HEK293T (cell line): ENCODE measurements at places on chromosomes 1 and 21.

- DNase-seq = no peak
Observed at GRCh38 chr1:198255784-198256183, 99.0 kb downstream of the NEK7 start.

- DNase-seq = no peak
Observed at GRCh38 chr1:30272277-30273020, 450.9 kb downstream of the MATN1 start.

DNA sequence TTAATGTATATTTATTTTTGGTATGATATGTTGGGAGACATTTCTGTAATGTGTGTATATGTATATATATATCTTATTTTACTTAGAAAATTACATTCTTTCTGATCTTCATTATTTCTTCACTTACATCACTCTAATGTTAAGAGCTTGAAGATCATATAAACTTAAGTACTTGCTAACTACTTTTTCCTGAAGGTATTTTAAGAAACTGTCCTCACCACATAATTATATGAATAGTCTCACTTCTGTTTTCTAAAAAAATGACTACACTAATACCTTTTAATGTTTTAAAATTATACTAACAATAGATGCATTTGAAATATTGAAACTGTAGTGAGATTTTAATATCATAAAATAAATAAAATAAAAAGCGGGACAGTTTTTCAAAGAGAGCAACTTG, 377.1 kb downstream of the LRRIQ3 start:
- DNase-seq = no peak

- no peak for DNase-seq
Observed at GRCh38 chr1:111852261-111852721, 96.6 kb downstream of the DDX20 start.

DNA sequence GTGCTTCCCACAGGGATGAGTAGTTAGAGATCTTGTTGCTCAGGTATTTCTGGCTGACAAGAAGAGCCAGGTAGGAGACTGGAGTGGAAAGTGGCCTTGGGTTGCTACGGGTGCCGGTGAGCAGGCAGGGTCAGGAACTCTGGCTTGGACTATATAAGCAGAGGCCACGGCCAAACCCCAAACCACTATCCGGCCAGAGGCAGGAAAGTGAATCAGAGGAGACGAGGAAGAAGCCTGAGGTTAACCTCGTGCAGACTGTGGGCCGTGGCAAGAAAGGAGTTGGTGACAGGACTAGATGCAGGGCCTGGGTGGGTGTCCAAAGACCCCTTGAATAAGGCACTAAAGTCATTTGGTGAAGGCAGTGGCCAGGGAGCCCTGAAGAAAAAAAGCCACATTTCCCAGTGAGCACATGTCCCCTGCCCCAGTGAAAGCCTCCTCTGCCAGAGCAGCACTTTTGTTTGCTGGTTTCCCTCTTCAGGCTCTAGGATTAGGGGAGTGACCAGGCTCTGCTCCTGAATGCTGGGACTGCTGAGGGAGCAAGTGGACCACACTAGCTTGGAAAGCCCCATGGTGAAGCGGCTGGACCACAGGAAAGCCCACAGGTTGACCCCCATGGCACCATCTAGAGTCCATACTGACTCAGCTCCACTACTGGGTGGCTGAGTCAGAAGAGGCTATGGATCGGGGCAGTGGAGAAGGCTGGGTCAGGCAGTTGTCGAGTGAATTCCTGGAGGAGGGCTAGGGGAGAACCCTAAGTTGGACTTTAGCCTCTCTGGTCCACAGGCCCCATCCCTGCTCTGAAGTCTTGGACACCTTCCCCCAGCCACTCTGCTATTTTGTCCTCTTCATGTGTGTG, 23.4 kb downstream of the CSF1 start:
- no peak for DNase-seq

GRCh38 chr21:37927711-37928110, 11.5 kb upstream of the KCNJ6 start:
- no peak for DNase-seq

DNA sequence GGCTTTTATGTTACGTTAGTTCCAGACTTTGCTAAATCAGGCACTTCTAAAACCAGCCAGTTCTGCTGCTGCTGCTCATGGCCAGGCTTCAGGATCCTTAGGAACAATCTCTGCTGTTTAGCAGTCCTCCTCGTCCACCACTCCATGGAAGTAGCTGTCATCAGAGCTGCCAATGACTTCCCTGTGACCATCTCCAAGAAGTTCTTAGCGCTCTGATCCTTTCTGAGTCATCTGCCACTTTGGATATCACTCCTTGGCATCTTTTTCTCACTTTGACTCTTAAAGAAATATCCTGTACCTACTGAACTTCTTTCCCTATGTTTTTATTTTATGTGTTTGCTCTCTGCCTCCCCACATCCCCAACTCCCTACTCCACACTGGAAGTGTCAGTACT, 14.7 kb upstream of the IRF2BP2 start:
- no peak for DNase-seq

GRCh38 chr21:45381865-45382696, 22.9 kb upstream of the COL18A1 start:
- DNase-seq = no peak

- DNase-seq = no peak
Observed at GRCh38 chr1:73452522-73452921, 745.5 kb downstream of the LRRIQ3 start.

DNA sequence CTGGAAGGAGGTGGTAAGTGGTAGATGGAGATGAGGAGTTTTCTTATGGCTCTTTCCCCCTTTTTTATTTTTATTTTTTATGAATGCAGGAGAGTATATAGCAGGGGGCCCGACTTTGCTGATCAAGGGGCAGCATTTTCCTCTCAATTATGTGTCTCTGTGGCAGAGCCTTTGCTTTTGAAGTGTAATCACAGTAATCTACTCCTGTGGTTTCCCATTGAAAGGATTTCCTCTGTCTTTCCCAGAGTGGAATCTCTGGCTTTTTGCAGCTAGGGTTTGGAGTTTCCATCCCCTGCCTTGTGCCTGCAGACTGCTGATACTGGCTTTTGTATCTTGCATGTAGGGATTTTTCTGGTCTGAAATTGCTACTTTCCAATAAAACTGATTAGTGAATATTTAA, 29.1 kb downstream of the ARID1A start:
- DNase-seq = no peak

DNA sequence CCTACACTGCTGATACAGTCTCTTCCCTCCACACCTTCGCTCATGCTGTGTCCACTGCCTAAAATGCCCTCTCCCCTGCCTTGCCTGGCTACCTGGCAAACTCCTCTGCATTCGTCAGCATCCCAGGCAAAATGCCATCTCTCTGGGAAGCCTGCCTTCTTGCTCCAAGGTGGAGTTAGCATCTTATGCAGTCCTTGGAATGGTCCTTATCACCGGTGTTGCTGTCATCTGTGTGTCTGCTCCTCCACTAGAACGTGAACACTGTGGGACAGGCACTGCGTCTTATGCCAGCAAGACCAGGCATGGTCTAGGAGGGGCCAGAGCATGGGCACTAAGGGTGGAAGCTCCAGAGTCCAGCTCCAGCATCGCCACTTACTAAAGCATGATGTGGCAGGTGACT, 211.8 kb downstream of the MATN1 start:
- DNase-seq = no peak

- peak; percentile 44 for DNase-seq
Observed at GRCh38 chr1:157496121-157496526, 56.2 kb downstream of the FCRL5 start.

DNA sequence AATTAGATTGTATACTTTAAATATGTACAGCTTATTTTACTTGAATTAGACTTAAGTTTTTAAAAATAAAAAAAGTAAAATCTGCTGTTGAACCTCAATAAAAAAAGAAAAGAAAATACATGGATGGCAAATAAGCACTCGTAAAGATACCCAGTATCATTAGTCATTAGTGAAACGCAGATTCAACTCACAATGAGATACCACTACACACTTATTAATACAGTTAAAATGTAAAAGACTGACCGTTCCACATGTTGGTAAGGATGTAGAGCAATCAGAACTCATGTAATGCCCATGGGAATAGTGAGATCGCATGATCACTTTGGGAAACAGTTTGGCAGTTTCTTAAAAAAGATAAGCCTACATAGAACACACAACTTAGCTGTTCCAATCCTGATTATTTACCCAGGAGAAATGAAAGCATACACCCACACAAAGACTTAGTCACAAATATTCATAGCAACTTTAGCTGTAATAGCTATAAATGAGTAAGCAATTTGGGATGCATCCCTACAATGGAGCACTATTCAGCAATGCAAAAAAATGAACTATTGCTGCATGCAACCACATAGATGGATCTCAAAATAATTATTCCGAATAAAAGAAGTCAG, 7.3 kb downstream of the SH2D1B start:
- no peak for DNase-seq

DNA sequence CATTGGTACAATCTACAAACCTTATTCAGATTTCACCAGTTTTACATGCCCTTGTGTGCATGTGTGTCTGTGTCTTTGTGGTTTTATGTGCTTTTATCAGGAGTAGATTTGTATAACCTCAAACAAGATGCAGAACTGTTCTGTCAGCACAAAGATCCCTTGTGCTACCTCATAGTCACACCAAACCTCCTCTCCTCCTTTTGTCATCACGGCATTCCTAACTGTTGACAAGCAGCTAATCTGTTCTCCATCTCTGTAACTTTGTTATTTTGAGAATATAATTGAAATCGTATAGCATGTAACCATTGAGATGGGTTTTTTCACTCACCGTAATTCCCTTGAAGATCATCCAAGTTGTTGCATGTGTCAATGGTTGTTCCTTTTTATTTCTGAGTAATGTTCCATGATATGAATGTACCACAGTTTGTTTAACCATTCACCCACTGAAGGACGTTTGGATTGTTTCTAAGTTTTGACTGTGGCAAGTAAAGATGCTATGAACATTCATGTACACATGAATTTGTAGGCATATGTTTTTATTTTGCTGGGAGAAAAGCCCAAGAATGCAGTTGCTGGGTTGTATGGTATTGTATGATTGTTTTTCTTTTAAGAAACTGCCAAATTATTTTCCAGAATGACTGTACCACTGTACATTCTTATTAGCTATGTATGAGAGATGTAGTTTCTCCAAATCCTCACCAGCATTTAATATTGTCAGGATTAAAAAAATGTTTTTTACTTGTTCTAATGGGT, 78.1 kb upstream of the B3GALT2 start:
- no peak for DNase-seq

- no peak for DNase-seq
Observed at GRCh38 chr1:199453723-199454122, 573.8 kb upstream of the NR5A2 start.

DNA sequence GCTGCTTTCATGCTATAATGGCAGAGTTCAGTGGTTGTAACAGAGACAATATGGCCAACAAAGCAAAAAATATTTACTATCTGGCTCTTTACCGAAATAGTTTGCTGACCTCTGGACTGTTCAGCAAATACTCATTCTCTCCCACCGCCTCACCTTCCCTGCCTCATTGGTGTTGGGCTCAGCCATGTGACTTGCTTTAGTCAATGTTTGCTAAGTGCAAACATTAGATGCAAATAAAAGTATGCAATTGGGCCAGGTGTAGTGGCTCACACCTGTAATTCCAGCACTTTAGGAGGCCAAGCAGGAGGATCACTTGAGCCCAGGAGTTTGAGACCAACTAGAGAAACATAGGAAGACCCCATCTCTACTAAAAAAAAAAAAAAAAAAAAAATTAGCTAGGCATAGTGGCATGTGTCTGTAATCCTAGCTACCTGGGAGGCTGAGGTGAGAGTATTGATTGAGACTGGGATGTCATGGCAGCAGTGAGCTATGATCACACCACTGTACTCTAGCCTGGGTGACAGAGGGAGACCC, 55.1 kb downstream of the RPL5 start:
- no peak for DNase-seq

- DNase-seq = no peak
Observed at GRCh38 chr1:7630378-7630777, 140.7 kb upstream of the VAMP3 start.

GRCh38 chr1:32014199-32014947, 705 bp downstream of the KHDRBS1 start:
- DNase-seq = peak; percentile 69

DNA sequence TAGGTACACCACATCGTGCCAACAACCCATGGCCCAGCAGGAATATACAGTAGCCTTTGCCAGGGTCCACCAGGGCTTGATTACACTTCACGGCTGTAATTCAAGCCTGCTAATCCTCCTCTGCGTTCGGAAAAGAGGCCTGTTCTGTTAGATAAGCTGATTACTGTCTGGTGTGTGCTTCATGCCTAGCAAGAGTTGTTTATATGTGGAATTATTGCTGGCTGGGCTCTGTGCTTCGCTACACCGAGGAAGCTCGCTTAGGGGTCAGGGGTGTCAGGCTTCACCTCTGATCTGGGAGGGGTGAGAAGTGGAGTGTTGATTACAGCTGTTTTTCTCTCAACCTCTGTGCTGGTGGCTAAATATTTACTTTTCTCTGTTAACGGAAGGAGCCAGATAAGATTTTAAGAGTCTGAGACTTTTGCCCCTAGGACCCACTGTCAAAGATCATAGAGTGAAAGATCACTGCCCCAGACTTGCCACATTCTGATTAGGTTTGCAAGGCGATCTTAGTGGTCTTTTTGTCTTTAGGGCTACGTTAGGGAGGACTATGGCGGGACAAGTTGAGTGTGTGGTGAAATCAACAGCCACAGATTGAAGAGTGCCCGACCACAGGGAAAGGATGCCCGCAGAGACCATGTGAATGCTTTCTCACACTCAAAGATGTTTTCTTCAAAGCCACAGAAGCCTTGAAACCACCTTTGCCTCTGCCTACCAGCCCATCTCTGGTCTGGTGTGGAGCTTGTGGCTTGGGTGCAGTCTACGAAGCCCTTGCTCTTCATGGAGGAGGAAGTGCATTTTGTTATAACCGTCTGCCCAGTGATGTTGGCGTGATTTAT, 216.1 kb downstream of the PBX1 start:
- no peak for DNase-seq

- no peak for DNase-seq
Observed at GRCh38 chr1:23426828-23427227, 2.3 kb upstream of the TCEA3 start.

- DNase-seq = no peak
Observed at GRCh38 chr1:116556289-116557006, 14.4 kb downstream of the CD58 start.

GRCh38 chr1:245716561-245716960, 561.8 kb downstream of the KIF26B start:
- no peak for DNase-seq

DNA sequence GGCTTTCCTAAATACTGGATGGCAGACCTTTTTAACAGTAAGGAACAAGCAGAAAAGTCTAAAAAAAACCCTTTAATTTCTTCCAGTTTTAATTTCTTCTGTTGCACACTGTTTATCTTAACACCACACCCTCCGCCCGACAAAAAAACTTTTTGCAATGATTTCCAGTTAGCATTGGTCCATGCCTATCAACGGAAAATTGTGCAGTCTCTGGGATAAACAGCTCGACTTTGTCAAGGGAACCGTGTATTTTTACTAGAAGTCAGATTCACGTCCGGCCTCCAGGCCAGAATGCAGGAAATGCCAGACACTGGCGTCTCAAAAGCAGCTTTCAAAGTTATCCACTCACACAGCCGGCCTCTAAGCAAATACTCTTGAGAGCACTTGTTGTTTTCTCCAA, 378 bp upstream of the NUP210L start:
- DNase-seq = no peak

- no peak for DNase-seq
Observed at GRCh38 chr1:43952731-43953346, 6.1 kb downstream of the IPO13 start.

- no peak for DNase-seq
Observed at GRCh38 chr21:25422610-25423608, 184.4 kb downstream of the MRPL39 start.

- no peak for DNase-seq
Observed at GRCh38 chr1:155960081-155960745, 18.1 kb downstream of the ARHGEF2 start.

- DNase-seq = no peak
Observed at GRCh38 chr1:217027403-217028080, 304.3 kb upstream of the ESRRG start.

- DNase-seq = no peak
Observed at GRCh38 chr21:34986561-34987500, 62.3 kb downstream of the RUNX1 start.
